ENCODE measurements at places on chromosomes 5 and 9.
A peak's percentile ranks its signal among the peaks of the same experiment; 100 is the strongest.

GRCh38 chr5:135481909-135482311 lies 29.8 kb upstream of the TIFAB start:
- DNase-seq = no peak

GRCh38 chr5:83368835-83369234 lies 102.7 kb upstream of the VCAN start:
- DNase-seq = no peak

DNA sequence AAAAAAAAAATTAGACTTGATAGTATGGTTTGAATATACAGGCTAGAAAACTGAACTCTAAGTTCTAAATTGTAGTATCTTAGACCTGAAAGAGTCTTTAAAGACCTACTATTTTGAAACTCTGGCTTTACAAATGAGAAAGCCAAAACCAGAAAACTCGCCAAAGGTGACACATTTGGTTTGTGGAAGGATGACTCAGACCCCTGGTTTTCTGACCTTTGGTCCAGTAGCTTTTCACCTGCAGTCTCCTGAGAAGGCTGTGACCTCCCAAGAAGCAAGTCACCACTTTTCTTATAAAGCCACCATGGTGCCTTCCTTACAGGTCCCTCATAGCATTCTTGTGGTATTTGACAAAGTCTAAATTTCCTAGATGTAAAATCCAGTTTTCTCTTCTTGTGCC lies 102.1 kb upstream of the CEP78 start:
- DNase-seq = no peak

- DNase-seq = no peak
Measured at GRCh38 chr5:159605585-159605984, 275.3 kb upstream of the IL12B start.

DNA sequence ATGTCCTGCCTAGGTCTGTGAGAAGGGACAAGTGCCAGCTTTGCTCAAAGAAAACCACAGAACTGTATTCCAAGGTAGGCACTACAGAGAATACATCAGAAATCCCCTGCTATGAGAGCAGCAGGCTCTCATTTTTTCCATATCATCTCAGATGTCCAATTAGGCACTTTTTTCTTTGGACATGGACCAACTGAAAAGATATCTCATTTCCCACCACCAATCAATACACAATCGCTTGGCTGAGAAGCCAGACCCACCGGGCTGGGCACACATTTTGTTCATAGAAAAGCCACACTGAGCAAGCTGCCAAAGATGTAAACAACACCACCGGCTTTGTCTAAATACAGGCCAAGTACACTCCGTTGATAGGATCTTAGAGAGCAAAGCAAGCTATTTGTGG lies 25.9 kb downstream of the STOM start:
- DNase-seq = no peak

- DNase-seq = no peak
Measured at GRCh38 chr9:122262073-122262472, 2.6 kb downstream of the RBM18 start.

GRCh38 chr5:133265720-133266526 lies 214.1 kb downstream of the HSPA4 start:
- DNase-seq = no peak

GRCh38 chr9:76629205-76629990 lies 134.8 kb upstream of the PCA3 start:
- no peak for DNase-seq

- DNase-seq = no peak
Measured at GRCh38 chr5:124895236-124895635, 148.8 kb upstream of the ZNF608 start.

GRCh38 chr5:165242646-165243045 lies 1737.2 kb downstream of the MAT2B start:
- DNase-seq = no peak

GRCh38 chr5:167759057-167759821 lies 532.2 kb upstream of the WWC1 start:
- DNase-seq = peak; percentile 17

GRCh38 chr5:83396662-83397061 lies 74.9 kb upstream of the VCAN start:
- no peak for DNase-seq

DNA sequence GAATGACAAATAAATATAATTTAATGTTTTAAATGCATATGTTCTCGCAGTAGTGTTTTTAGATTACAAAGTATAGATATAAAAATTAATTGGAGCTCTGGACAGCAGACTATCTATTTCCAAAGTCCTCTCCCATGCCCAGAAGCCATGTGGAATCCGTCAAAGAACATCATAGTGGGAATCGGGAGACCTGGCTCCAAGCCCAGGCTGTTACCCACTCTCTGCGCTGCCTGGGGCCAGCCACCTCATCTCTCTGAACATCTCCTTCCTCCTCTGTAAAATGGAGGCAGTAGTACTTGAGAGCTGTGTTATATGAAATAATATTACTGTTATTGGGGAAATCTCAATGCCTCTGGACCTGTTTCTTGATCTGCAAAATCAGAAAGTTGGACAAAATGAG lies 58.1 kb upstream of the SLC30A5 start:
- DNase-seq = no peak

DNA sequence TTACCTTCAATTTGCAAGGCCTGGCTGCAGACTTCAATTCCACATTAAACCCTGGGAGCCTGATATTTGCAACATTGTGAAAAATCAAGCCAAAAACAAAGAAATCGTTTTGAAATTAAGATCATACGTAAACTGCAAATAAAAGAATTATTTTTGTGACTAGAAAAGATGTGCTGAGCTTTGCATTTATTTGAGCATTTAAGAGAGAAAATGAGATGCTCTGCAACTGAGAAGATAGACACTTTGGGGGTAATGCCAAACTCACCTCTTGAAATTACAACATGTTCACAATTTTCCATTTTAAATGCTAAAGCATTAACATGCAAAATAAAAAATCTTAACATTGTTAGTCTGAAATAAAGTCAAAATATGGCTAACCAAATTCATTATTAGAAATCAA lies 46.6 kb downstream of the CSNK1A1 start:
- no peak for DNase-seq

DNA sequence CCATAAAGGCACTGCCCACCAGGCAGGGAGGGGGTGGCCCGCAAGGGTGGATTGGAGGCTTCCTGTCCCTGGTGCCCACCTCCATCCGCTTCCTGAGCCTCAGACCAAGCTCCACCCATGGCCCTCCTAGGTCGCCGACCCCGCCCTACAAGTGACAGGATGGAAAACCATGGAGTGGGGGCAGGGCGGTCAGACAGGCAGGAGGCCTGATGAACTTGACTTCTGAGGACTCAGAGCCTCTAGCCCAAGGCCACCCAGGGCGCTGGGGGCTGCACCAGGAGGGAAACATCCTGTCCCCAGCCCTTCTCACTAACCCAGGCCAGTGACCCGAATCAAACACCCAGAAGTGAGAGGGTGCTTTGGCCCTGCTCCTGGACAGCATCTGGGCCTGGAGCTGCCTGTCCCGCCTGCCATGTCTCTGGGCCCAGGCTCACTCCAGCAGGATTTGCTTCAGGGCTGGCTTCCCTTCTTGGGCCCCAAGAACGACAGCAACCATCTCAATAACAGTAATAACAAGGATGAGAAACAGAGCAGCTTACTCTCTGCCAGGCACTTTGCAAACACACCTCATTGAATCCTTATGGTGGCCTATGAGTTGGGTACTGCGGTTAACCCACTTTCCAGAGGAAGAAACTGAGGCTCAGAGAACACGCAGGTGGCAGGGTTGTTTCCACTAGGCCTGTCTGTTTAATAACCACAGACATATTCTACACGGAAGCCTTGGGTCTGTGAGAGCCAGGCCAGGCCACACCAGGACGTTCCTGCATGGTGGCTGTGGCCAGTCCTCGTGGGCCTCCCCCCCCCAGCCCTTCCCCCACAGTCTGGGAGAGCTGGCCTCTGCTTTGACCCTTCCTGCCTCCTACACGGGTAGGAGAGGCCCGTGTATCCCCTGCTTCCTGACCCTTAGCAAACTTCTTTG lies 4.4 kb upstream of the ST6GALNAC6 start:
- peak; percentile 72 for DNase-seq

DNA sequence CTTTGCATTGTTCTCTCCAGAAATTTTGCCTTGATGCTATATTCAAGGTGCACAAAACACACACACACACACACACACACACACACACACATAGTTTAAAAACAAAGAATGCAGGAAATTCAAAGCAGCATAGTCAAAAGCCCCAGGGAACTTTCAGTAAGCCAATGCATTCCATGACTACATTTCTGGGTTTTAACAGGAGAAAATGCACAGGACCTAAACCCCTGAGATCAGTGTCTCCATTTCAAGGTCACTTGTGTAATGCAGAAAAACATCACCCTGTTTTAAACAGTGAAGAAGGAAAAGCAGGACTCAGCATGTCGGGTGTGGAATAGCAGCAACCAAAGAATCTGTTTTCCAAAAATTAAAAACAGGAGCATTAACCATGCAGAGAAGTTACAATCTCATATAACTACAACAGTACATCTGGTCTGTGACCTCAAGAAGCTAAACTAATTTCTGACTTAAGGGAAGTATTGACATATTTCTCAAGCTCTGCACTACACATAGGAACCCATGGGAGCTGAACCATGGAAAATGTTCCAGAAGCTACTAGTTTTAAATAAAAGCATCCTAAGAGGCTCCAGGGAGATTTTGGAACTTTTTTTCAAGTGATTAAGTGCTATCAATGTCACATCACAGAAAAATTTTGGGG lies 296.7 kb downstream of the HINT1 start:
- DNase-seq = peak; percentile 44

DNA sequence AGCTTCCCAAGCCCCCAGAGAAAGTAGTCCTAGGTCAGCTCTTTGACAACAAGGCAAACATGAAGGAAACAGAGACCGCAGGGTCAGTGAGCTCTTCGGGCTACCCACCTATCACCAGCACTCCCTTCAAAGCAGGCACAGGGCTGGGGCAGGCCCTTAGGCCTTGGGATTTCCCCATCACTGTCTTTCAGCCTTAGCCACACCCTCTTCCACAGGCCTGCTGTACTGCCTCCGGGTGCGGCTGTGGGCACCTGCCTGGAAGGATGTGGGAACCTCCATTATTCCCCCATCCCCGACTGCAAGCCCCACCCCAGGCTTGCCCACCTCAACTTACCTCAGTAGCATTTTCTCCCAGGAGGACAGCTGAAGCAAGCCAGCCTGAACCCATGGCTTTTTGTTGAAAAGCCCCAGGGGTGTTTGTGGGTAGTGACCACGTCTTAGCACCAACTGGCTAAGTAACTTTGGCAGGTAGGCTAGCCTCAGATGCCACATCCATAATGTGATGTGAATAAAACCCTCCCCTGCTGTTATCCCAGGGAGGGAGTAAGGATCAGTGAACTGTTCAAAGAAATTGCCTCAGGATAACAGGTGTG lies 100.2 kb downstream of the PIK3R1 start:
- peak; percentile 26 for DNase-seq

- no peak for DNase-seq
Measured at GRCh38 chr9:120846906-120847305, 4.2 kb upstream of the PSMD5 start.

GRCh38 chr5:61744690-61745619 lies 412.9 kb downstream of the ZSWIM6 start:
- no peak for DNase-seq

GRCh38 chr5:56314529-56314928 lies 81.4 kb upstream of the ANKRD55 start:
- peak; percentile 39 for DNase-seq

DNA sequence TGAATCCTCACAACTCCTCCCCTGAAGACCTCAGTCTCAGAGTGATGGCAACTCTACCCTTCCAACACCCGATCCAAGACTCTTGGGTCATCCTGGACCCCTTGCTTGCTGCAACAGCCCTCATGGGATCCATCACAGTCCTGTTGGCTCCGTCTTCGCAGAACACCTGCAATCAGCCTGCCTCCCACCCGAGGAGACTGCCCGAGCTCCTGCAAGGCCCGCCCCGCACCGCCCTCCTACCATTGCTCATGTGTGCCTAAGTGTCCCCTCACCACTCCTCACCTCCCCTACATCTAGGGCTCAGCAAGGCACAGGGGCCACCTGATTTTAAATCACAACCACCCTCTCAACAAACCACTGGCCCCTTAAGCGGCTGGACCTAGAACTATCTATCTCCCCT lies 5.3 kb downstream of the SEMA4D start:
- DNase-seq = no peak

DNA sequence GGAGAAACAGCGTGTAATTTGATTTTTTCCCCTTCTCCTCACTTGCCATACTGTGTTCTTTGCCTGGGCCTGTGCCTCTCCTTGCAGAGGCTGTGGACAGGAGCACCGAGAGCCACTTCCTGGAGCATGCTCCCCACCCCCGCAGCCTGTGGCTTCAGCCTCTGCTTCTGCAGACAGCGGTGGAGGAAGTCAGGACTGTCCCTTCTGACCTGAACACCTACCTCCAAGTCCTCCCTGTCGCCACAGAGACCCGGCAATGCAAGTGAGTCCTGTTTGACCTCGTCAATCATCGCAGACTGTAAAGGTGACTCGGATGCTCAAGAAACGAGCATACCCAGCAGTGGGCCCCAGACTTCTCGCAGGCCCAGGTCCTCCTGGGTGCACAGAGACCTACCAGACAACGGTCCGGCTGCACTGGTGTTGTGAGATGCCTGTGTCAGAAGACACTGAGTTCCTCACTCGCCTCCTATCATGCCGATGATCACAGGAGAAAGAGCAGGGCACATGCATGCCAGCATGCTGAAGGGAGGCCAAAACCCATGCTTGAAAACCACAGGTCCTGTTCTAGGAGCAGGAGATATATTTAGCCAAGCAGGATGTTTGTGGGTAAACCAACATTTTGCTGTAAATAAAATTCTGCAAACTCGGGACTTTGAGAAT lies 198.8 kb downstream of the AUH start:
- peak; percentile 45 for DNase-seq

- no peak for DNase-seq
Measured at GRCh38 chr9:113475031-113475430, 11.5 kb downstream of the RGS3 start.

GRCh38 chr9:34123682-34124081 lies 2.8 kb downstream of the DCAF12 start:
- no peak for DNase-seq

DNA sequence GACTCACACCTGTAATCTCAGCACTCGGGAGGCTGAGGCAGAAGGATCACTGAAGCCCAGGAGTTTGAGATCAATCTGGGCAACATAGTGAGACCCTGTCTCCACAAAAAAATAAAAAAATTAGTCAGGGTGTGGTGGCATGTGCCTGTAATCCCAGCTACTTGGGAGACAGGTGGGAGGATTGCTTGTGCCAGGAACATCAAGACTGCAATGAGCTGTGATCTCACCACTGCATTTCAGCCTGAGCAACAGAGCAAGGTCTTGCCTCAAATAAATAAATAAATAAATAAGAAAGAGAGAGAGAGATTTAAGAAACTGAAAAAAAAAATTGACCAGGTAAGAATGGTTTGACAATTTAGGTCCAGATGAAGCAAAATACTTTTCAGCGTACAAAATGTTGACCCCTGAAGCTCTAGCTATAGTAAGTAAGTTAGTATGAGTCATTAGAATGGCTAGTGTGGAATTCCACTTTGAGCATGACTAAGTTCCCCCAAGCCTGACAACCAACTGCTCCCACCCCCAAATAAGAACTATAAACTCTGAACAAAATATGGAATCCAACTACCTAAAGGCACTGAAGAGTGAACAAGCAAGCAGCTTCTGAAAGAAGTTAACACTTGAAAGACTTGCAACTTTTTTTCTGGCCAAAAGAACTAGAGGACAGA lies 217.8 kb upstream of the TLE4 start:
- DNase-seq = no peak

GRCh38 chr9:16010221-16010620 lies 457.4 kb downstream of the CCDC171 start:
- DNase-seq = no peak

- DNase-seq = no peak
Measured at GRCh38 chr9:135923508-135923907, 16.2 kb upstream of the CAMSAP1 start.

Measured in ELF-1 (cell line).